ENCODE measurements at places on chromosomes 4 and X.

DNA sequence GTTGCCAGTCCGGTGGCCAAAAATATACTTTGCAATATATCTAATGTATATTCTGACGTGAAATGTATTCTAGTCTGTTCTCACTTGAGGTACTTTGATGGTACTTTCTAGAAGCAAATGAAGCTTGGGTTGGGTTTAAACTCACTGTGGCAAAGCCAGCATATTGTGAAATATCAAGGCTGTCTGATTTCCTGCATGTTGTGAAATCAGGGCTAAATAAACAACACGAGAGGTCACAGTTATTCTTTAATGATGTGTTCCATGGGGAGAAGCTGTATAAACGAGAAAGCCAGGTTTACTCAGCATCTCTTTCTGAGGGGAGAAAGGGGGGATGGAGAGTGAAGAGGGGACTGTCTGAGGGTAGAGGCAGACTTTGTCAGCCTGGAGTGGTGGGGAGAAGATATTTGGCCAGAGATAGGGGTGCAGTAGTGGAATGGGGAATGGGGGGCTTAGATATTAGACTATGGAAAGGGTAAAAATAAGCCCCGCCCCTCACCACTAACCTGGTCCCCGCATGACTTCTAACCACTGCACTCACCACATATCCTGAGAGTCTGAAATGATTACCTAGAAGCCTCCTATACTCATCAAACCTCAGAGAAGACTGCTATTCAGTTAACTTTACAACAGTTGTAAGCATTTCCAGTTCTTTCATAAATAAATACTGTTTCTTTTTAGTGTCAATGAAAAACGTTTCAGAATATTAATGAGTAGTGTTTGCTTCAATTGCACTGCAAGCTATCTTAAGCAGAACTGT, 5.9 kb upstream of the SCARB2 start:
- DNase-seq, result no peak

DNA sequence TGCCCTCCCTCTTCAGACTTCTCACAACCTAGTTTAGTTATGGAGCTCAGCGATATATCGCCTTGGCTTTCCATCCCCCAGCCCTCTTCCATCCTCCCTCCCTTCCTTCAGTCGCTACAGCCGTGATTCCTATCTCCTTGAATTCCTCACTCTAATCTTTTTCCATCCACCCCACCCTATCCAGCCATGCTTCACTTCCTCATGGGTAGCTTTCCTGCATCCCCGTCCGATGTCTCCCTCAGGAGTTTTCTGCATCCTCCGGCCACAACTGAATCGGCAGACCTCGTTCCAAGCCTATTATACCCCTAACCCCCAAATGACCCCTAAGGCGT, 456 bp downstream of the SNX12 start:
- DNase-seq, result no peak

- DNase-seq, result no peak
Measured at GRCh38 chr4:24262084-24262483, 322.3 kb downstream of the DHX15 start.

GRCh38 chrX:150370589-150371312, 7.6 kb downstream of the MAMLD1 start:
- no peak for DNase-seq

- no peak for DNase-seq
Measured at GRCh38 chr4:174406383-174406782, 115.9 kb downstream of the HPGD start.

DNA sequence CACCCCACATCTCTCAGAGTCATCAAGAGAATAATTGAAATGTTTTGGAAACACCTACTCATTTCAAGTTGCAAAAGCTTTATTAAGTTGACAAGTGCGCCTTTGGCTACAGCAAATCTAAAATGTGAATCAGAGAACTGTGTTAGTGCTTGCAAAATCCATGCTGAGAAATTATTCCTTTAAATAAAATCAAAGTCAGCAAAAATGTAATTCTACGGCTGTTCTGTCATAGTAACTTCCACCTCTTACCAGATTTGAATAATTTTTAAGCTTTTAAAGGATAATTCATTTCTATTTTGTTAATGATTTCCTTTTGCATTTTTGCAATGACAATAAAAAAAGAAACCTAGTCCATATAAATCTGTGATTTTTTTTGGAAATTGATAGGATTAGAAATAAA, 1779.1 kb downstream of the STIM2 start:
- no peak for DNase-seq

DNA sequence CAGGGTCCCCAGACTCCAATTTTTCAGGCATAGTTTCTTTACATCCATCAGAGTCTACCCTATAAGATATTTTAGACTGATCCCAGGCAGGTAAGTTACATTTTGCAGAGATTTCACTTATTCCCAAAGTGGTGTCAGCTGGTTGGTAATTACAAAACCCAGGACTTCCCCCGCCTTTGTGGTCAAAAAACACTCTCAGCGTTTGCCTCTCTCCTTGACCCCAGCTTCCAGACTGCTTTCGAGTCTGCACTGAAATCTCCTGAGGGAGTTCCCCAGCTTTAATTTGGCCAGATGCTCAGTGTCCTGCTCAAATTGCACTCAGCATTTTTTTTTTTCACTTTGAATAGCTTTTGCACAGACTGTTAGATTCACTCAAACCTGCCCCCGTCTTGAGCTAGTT, 11.2 kb upstream of the AMOT start:
- no peak for DNase-seq

- no peak for DNase-seq
Measured at GRCh38 chrX:149837167-149837566, 43.8 kb upstream of the MAGEA8 start.
